BE2C (cell line): ENCODE measurements at places on chromosomes 2 and 18.

GRCh38 chr2:54435325-54436226 is 20.6 kb upstream of the SPTBN1 start:
- no peak for DNase-seq

GRCh38 chr2:57107353-57107752 is 923.6 kb downstream of the CCDC85A start:
- no peak for DNase-seq

DNA sequence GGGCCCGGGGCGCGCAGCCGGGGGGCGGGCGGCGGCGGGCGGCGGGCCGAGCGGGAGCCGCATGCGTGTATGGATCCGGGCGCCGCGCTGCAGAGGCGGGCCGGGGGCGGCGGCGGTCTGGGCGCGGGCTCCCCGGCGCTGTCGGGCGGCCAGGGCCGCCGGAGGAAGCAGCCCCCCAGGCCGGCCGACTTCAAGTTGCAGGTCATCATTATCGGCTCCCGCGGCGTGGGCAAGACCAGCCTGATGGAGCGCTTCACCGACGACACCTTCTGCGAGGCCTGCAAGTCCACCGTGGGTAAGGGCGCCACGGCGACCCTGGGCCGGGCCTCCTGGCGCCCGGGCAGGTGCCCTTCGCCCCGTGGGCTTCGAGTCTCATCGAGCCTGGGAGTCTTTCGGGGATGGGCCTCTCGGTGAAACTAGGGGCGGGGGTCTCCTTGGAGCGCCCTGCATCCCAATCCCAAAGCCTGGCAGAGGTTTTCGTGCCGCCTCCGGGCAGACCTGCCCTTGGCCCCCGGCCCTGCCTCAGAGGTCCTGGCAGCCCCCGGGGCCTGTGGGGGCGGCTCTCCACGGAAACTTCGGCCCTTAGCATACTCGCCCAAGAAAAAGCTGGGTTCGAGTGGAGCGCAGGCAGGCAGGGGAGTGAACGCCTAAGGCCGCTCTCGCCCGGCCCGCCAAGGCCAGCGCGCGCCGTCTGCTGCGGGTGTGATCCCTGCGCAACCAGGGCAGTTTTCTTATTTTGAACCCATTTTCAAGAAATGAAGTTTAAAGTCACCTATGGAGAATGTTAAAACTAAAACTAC is 622 bp downstream of the RAB12 start:
- DNase-seq, result peak; percentile 11

DNA sequence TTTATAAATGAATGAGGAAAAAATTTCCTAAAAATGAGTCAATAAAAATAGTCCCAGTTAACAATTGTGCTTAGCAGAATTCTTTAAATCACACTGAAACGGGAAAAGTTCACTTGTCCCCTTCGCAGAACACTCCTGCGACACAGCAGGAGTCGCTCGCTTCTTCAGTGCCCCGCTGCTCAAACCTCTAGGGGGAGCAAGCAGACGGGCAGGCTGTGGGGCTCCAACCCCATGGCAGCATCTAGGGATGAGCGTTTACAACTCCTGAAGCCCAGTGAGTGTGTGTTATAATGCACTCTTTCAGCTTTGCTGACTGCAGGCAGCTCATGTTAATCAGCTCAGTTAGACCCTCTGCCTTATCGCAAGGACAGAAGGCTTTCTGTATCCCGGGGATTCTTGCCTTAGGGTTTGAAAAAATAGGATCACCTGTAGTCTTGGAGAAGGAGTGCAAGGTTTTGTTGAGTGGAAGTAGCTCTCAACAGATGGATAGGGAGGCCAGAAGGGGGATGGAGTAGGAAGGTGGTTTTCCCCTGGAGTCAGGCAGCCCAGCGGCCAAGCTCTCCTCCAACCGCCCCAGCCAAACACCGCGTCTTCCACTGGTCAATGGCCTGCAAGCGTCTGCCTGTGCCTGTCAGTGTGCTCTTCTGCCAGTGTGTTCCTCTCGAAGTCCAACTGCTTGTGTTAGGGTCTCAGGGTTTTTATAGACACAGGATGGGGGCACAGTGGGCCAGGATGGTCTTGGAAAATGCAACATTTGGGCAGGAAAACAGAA is 1977.7 kb upstream of the LRRTM1 start:
- DNase-seq, result no peak

- no peak for DNase-seq
These were observed 73.8 kb downstream of the AQP4 start for GRCh38 chr18:26791676-26792075.

DNA sequence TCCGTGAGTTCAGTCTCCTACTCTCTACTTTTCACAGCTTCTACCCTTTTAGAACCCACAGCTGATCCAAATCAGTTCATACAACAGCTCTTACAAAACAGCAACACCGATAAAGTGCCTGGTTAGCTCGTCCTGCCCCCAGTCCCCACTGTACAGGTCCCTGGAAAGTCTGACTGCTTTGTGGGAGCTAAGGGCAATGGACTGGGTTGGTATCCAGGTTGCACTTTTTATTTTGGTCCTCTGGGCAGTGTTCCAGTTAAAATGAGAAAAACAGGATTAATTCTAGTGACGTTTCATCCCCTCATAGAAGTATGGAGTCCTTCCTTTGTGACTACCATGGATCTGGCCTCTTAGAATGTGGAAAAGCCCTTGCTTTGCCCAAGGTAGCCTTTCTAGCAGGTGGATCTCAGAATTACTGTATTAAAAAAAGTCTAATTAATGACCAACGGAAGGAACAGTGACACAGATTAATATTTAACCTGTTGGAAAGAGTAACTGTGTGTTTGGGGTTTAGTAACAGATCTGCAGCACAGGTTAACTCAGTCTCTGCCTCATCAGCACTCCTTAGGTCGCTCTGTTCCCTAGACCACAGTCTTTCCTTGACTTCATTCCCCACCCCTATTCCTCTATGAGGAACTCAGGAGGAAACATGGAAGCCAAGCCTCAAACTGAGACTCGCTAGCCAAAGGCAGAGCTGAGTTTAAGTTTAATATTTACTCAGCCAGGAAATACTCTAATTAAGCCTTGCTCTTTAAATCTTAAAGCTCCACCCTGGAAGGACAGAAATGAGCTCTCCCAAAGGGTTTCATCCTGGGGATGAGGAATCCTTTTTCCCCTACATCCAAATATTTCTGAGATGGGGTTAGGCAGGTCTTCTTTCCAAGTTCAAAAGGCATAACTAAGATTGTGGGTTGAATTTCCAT is 52.8 kb upstream of the ITGA6 start:
- DNase-seq, result no peak

- DNase-seq, result no peak
These were observed 518.2 kb upstream of the ZEB2 start for GRCh38 chr2:145038041-145038525.

DNA sequence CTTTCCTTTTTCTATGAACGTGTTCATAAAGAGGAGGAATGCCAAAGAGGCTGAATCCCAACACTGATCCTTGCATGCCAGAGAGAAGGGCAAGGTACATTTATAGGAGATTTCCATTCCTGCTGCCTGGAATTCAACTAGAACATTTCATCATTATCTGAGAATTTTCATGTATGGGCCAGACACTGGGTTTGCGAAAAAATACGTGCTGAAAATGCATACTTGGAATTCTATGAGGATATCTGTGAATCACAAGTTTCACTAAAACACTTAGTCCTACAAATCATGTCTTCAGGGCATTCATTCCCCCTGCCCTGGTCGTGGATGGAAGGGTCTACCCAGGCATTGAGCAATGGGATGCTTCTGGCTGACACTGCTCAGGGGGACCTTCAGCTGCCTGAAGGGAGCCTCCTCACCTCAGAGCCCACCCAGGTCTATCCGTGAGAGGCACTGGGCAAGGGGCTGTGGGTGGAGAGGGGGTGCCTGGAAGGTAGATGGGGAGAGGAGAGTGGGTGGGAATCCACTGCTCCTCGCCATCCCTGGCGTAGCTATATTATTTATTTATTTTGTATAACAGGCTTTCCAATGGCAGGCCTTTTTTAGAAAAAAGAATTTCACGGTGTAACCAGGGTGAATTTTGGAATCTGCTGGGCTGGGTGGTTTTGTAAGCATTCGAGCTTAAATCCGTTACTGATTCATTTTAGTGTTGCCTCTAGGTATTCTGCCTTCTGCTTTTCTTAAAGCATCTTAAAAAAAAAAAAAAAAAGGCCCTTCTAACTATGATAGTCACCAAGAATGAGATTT is 560.6 kb upstream of the ID2 start:
- DNase-seq, result no peak

DNA sequence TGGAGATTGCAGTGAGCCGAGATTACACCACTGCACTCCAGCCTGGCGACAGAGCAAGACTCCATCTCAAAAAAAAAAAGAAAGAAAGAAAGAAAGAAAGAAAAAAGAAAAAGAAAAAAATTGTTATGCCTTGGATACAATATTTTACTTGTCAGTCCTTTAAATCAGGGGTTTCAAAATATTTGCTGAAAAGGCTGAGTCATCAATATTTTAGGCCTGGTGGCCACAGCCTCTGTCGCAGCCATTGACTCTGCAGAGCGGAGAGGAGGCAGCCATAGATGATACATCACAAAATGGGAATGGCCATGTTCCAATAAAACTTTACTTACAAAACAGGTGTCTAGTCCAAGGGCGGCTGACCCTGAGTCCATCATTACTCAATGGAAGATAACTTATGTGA is 314.8 kb upstream of the SALL3 start:
- no peak for DNase-seq

DNA sequence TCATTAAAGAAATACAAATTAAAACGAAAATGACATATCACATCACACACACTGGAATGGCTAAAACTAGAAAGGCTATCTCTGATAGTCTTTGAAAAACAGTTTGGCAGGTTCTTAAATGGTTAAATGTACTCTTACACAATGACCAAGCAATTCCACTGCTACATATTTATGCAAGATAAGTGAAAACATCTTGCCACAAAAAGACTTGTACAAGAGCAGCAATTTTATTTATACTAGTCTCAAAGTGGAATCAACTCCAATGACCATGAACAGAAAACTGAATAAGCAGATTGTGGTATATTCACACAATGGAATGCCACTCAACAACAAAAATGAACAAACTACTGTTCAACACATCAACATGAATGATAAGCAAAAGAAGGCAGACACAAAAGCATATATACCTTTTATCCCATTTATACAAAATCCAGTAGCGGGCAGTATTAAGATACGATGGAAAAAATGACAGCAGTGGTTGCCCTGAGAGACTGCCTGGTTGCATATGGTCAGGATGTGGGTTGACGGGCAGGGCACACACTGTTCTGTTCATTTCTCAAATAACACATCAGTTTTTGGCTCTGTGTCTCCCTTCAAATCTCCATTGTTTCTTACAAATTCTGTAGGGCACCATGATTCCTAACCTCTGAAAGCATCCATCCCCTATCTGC is 25.4 kb downstream of the SP100 start:
- no peak for DNase-seq

DNA sequence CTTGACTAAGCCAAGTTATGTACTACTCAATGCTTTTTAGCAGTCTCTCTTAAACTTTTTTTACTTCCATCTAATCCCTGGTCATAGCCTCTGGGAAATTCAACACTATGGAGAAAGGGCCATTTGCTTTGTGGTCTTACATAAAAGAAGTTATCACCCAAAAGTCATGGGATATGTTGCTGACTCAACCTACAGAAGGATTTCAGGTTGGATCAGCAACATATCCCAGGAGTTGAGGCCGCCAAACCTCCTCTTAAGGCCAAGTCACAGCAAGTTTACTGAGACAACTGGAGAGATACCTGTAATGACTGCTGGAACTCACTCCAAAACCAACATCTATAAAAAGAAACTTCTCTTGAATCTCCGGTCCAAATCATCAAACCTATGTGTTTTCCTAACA is 141.1 kb downstream of the IRS1 start:
- no peak for DNase-seq

DNA sequence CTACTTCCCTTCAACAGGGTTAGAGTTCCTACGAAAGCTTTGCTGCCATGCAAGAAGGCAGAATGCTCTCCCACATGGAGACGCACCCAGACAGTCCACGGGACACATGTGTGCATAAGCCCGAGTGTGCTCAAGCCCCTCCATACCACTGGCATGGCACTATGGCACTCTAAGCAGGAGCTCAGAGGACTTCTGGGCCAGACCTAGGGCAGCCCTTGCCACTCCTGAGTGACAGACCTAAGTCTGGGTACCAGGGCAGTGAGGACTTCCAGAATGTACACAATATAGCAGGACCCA is 11.4 kb upstream of the ARID5A start:
- no peak for DNase-seq

- no peak for DNase-seq
These were observed 138.5 kb upstream of the DLX2 start for GRCh38 chr2:172241222-172241621.

- DNase-seq, result no peak
These were observed 769 bp downstream of the ALMS1 start for GRCh38 chr2:73386342-73386868.

DNA sequence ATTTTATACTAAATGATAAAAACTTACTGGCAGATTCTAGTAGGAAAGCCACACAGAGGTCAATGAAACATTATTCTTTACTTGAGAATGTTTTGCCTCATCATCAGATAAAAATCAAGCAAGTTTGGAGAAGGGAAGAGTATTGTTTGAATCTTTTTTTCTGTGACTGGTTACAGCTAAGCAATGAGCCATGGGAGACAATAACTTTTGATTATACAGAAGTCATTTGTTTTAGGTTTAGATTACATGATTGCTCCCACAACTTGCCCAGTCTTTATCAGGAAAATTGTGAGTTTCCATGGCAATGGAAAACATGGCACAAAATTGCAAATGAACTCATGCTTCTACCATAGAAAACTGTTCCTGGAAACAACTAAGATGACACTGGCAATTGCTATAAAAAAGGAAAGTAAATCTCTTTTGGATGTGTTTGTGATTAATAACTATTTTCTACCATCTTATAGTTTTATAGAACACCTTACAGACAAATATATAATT is 476.8 kb downstream of the MBD2 start:
- no peak for DNase-seq
